ENCODE measurements at places on chromosomes 1 and 21.

GRCh38 chr21:42469272-42469671 lies 26.8 kb downstream of the RSPH1 start:
- no peak for DNase-seq

- DNase-seq = no peak
These were observed 2.4 kb downstream of the HSPB7 start for GRCh38 chr1:16015491-16015890.

DNA sequence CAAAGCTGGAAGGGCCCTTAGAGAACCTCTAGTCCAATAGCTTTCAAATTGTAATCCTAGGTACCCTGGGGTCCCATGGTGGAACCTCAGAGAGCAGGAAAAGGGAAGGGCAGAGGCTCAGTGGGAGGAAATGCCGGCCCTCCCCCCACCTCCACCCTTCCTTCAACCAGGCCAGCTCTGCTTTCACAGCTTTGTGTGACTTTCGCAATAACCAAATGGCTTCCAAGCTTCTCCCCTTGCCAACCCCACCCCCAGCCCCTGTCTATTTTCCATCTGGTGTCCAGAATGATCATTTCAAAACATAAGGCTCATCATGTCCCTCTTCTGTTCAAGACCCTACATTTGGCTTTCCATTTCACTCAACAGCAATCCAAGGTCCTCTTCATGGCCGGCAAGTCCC lies 74.4 kb downstream of the CD58 start:
- DNase-seq = no peak

DNA sequence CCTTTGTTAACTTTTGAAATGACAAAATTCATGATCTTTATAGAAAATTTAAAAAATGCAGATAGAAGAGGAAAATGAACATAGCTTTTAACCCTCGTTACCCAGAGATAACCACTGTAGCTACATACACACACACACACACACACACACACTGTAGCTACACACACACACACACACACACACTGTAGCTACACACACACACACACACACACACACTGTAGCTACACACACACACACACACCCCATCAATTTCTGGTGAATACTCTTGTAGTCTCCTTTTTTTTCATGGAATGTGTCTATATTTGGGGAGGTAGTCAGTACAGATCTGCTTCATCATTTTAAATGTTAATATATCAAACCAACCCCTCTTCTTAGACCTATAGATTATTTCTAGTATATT lies 58.5 kb downstream of the SH3BGR start:
- no peak for DNase-seq

DNA sequence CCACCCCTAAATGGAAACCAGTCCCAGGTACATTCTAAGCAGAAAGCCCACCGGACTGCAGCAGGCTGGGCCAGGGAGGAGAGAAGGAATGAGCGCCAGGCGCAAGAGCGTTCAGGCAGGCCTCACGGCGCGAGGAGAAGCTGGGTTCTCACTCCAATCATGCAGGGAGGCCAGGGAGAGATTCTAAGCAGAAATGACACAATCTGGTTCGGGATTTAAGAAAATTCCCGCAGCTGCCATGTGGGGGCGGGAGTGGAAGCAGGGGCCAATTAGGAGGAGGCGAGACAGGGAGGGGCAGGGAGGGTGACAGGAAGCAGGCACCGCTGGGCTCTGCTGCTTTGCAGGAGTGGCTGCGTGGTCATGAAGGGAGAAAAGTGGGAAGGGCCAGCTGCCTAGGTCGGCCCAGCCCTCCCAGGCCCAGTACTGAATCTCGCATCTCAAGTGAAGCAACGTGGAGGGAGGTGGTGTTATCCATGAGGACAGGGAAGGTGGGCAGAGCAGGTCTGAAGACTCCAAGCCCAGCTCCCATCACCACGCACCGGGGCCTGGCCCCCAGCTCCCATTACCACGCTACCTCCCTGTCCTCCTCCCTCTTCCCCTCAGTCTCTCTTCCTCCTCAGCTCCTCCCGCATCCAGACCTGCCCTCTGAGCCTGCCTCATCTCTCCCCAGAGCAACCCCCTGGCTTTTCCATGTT lies 11.8 kb downstream of the NPHP4 start:
- DNase-seq = no peak

DNA sequence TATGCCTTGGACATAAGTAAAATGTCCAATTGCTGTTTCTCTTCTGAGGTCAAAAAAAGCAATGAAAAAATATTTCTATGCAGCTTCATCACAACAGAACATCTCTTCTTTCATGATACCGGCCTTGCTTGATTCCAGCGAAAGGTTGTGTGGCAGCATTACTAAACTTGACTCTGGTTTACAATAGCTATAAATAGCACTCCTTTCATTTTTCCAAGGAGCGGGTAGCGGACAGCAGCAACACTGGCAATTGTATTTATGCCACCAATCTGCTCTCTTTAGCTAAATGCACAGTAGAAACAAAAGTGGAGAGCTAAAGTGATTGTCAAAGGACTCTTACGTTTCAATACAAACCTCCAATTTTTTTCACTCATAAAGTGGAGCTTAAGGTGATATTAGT lies 7.5 kb upstream of the DAB1 start:
- no peak for DNase-seq

GRCh38 chr1:92515796-92516201 lies 29.1 kb upstream of the GFI1 start:
- DNase-seq = no peak

DNA sequence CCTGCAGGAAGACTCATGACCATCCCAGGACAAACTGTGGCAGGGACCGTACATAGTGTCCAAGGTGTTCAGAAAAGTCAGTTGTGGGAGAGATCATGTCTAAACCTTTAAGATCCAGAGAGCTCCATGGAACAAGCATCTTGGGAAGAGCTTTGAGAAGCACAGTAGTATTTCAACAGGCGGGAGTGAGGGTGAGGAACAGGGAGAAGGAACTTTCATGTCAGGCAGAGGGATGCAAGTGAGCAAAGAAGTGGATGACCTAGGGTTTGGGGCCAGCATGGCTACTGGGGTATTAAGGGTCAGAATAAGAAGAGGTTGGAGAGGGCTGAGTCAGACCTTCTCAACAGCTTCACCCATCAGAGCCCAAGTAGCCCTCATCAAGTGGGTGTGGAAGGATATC lies 147.9 kb upstream of the ETV3 start:
- no peak for DNase-seq

DNA sequence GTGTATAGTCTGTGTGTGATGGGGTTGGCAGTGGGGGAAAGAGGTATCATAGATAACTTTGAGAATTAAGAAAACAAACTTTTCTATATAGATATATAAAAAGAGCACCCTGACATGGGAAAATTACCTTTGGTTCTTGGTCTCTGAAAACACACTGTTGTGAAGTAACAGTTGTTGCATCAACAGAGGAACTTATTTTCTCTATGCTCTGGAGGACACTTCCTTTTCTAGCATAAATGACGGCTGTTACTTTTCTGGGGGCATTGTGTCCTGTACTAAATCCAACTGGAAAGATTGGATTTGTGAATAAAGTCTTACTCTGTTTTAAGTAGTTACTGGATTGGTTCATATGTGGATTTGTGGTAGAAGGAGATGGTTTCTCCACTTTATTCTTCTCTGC lies 12.6 kb downstream of the LRIF1 start:
- no peak for DNase-seq

GRCh38 chr1:90850181-90850897 lies 133.2 kb upstream of the BARHL2 start:
- no peak for DNase-seq

GRCh38 chr21:43921979-43922945 lies 57.2 kb downstream of the AGPAT3 start:
- DNase-seq = peak; percentile 75

GRCh38 chr1:6497215-6497866 lies 5.9 kb upstream of the PLEKHG5 start:
- DNase-seq = peak; percentile 67

GRCh38 chr1:193259636-193260035 lies 73.2 kb upstream of the B3GALT2 start:
- no peak for DNase-seq

DNA sequence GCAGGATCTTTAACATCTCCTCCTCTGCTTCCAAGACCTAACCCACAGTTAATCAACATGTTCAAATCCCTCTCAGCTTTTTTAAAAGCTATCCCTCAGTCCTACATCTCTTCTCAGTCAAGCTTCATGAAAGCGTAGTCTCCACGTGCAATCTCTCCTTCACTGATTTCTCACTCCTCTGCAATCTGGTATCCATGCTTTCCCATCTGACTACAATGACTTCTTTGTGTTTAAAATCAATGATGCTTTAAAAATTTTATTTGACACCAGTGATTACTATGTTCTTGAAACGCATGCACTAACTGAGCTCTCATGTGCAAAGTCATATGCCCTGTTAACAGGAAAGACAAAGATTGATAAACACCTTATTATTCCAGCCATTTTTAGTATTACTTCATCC lies 67.5 kb upstream of the BEND5 start:
- no peak for DNase-seq

- no peak for DNase-seq
These were observed 21.3 kb downstream of the BACH1 start for GRCh38 chr21:29320031-29320430.

DNA sequence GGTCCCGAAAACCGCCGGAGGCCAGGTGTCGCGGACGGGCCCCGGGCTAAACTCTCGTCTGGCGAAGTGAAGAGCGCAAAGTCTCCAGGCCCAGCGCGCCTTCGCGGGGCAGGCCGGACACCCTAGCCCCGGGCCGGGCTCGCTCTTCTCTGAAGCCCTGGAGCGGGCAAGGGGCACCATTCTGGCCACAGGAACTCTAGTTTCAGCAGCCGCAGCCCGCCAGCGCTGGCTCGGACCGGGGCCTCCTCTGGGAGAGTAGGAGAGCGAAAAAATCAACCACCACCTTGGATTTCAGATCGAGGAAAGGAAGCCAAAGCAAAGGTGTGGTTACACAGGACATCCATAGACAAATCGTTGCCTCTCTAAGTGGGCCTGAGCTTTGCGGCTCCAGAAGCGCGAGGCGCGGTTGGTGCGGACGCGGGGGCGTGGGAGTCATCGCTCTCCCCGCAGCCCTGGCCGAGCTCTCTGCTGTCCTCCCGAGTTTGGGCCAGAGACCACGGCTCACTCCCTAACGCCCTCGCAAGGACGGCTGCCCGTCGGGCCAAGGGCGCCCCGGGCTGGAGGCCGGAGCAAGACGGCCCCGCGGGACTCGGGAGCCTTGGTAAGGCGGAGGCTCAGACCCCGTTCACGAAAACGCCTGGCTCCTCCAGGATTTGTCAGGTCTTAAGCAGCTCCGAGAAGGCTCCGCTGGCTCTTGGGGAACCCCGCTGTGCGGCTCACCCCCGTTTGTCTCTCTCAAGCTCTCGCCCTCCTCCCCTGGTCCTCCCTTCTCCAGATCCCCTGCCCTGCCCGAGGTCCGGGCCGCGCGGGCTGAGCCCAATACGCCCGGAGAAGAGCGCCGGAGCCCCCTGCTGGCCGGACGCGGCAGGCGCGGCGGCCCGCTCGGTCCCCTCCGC lies 132.9 kb upstream of the DPYD start:
- peak; percentile 72 for DNase-seq

DNA sequence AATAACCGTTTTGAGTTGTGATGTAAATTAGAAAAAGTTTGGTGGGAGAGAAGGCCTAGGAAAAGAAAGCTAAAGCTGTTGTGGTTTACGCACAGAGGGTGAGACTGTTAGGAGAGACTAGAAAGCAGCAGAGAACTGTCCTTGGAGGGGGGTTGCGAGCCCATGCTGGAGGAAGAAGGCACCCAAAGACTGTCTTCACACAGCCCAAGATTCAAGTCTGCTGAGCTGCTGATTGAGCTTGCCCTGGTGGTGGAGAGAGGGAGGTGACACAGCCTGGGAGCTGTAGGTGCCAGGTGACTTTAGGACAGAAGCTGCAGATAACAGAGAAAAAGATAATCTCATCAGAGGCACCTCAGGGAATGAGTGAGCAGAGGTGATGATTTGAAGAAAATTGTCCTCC lies 18.3 kb upstream of the TLR5 start:
- DNase-seq = no peak

DNA sequence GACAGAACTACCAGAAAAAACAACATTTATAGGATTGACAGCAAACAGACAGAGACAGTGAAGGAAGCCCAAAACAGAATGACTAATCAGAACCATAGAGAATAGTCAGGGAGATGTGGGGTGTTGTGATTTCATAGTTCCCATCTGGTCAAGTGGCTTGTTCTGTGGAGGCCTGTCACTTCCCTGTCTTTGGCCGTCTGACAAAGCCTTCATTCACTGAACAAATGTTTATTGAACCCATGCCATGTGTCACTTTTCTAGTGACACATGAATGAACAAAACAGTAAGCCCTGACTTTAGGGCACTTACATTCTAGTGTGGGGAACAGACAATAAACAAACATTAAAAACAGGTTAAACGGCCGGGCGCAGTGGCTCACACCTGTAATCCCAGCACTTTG lies 3.2 kb upstream of the SRRM1 start:
- DNase-seq = no peak

GRCh38 chr1:233360525-233361102 lies 33.1 kb downstream of the MAP3K21 start:
- no peak for DNase-seq

DNA sequence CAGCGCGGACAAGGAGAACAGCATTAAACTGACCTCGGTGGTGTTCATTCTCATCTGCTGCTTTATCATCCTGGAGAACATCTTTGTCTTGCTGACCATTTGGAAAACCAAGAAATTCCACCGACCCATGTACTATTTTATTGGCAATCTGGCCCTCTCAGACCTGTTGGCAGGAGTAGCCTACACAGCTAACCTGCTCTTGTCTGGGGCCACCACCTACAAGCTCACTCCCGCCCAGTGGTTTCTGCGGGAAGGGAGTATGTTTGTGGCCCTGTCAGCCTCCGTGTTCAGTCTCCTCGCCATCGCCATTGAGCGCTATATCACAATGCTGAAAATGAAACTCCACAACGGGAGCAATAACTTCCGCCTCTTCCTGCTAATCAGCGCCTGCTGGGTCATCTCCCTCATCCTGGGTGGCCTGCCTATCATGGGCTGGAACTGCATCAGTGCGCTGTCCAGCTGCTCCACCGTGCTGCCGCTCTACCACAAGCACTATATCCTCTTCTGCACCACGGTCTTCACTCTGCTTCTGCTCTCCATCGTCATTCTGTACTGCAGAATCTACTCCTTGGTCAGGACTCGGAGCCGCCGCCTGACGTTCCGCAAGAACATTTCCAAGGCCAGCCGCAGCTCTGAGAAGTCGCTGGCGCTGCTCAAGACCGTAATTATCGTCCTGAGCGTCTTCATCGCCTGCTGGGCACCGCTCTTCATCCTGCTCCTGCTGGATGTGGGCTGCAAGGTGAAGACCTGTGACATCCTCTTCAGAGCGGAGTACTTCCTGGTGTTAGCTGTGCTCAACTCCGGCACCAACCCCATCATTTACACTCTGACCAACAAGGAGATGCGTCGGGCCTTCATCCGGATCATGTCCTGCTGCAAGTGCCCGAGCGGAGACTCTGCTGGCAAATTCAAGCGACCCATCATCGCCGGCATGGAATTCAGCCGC lies 2.5 kb downstream of the S1PR1 start:
- DNase-seq = peak; percentile 73

DNA sequence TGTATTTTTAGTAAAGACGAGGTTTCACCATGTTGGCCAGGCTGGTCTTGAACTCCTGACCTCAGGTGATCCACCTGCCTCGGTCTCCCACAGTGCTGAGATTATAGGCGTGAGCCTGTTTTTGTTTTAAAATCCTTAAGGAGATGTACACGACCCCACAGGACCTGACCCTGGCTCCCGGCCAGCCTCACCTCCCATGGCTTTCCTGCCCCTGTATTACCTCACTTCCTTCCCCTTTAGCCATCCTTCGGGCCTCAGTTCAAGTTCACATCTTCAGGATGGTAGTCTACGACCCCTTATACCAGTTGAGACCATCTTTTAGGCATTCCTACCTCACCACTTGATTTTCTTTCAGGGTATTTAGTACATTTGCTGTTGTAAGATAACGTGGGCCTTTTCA lies 36.3 kb downstream of the TCP10L start:
- DNase-seq = no peak

All from stimulated activated CD4-positive, alpha-beta T cell treated with anti-CD3 and anti-CD28 coated beads, Interleukin-15, amount 100 ng/mL, for 24 hours (primary cell).